Activated CD4-positive, alpha-beta memory T cell treated with anti-CD3 and anti-CD28 coated beads, Interleukin-2, amount 10 ng/mL, durations not matched to agents 7 days and 5 days (primary cell): ENCODE measurements at places on chromosomes 6 and 20.

GRCh38 chr6:15359335-15359862, 113.5 kb downstream of the JARID2 start:
- DNase-seq: no peak
- H3K4me1 ChIP-seq: peaks cover 25% of the 10 kb centered on the region
- no peak overlapping the region for H3K4me3 ChIP-seq
- no peak overlapping the region for H3K27ac ChIP-seq
- no peaks in the 10 kb centered on the region for H3K27me3 ChIP-seq

DNA sequence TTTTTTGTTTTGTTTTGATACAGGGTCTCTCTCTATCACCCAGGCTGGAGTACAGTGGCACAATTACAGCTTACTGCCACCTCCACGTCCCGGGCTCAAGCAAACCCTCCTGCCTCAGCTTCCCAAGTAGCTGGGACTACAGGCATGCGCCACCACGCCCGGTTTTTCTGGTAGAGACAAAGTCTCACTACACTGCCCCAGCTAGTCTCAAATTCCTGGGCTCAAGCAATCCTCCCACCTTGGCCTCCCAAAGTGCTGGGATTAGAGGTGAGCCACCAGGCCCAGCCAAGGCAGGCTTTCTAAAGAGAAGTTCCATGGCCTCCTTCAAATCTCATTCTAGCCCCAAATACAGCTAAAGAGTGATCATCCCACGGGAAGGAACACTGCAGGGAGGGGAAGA, 5.2 kb downstream of the MCCD1 start:
- no peaks in the 10 kb centered on the region for H3K27me3 ChIP-seq
- no peak for DNase-seq
- H3K4me3 ChIP-seq: no peak overlapping the region
- peaks cover 53% of the 10 kb centered on the region for H3K4me1 ChIP-seq
- H3K27ac ChIP-seq: no peak overlapping the region

DNA sequence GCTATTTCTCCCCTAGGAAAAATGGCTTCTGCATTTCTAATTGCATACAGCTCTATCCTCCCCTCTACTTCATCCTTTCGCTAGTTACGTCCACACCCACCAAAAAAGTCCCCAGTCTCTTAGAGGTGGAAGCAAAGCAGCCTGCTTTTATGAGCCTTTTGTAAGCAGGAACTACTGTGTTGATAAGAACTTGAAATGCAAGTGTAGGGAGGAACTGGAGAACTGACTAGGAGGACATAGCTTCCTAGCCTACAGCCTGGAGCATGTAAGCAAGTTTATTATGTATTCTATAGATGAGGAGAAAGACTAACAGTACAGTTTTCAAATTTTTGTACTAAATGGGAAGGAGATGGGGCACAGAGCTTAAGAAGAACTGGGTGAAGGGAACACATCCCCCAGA, 10.3 kb downstream of the ARHGAP18 start:
- peaks cover 19% of the 10 kb centered on the region for H3K36me3 ChIP-seq
- no peak for DNase-seq
- no peak overlapping the region for H3K27ac ChIP-seq
- H3K27me3 ChIP-seq: peaks cover 5% of the 10 kb centered on the region
- H3K4me1 ChIP-seq: peaks cover 37% of the 10 kb centered on the region

DNA sequence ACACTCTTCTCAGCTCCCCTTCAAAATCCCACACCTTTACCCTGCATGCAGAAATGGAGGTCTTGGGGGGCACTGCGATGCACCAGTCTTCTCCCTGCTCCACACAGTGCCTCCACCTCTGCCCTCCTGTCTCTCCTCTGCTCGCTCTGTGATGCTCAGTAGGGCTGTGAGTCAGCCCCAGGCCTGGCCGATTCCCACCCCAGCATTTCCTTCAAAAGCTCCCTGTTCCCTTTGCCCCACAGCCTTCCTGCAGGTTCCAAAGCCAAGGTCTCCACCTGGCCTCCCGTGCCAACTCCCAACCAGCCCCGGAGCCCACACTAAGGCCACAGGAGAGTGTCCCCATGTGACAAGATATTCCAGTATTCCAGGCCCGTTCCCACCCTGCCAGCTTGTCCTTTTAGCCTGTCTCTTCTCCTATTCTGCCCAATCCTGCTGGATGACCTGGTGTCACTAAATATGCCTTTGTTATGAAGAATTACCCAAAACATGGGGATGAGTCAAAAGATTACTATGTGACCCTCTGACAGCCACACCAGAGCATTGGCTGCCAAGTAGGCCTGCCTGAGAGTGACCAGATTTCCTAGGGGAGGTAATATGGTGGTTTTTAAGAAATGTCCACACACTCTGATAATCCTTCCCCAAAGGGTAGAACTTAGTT, 118.9 kb upstream of the NXT1 start:
- no peak overlapping the region for H3K27ac ChIP-seq
- no peak overlapping the region for H3K4me3 ChIP-seq
- H3K27me3 ChIP-seq: no peaks in the 10 kb centered on the region
- DNase-seq: no peak
- no peaks in the 10 kb centered on the region for H3K4me1 ChIP-seq

DNA sequence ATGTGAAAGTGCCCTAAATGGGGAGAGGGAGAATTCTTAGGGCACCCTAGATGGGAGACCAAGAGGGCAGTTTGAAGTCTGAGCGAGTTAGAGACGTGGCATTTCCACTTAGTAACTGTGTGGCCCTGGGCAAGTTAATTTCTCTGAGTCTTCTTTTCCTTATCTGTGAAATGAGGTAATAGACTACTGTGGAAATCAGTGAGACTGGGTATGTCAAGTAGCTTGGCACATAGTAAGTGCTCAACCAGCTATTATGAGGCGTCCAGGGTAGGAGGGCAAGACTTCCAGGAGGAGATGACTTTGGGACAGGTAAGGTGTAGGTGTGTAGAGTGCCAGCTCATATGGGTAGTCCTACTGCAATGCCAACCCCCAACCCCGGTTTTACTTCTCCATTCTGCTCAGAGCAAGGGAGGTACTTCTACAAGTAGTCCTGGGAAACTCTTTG, 770 bp downstream of the KIF3B start:
- peaks cover 53% of the 10 kb centered on the region for H3K4me1 ChIP-seq
- peaks cover 19% of the 10 kb centered on the region for H3K36me3 ChIP-seq
- DNase-seq: peak; percentile 18
- H3K4me3 ChIP-seq: peak overlapping the region; percentile 91
- H3K27me3 ChIP-seq: no peaks in the 10 kb centered on the region
- peak overlapping the region; percentile 78 for H3K27ac ChIP-seq
